ENCODE measurements at places on chromosomes 12 and 14.

- no peak for DNase-seq
Observed at GRCh38 chr14:52365071-52365470, 51.0 kb downstream of the PTGER2 start.

GRCh38 chr14:32611752-32612151, 282.7 kb downstream of the AKAP6 start:
- no peak for DNase-seq

DNA sequence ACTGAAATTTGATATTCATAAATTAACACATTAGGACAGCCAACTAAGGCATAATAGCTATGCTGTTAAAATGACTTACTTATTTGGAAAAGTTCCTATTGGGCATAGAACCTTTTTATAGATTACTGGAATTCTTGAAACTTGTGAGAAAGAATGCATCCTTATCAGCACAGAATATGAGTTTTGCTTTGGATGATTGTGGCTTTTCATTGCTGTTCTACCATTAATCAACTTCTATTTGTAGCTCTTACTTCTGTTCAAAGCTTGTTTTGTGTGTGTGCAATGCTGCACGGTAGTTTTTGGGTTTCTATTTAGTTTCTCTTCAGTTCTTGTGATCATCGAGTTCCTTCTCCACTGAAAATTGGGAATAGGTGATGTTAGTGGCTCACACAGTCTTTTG, 152.4 kb upstream of the PELI2 start:
- DNase-seq: no peak

- DNase-seq: no peak
Observed at GRCh38 chr12:79920421-79921238, 14.3 kb downstream of the PPP1R12A start.

- DNase-seq: no peak
Observed at GRCh38 chr12:26121323-26122060, 3.3 kb downstream of the BHLHE41 start.

All from stimulated activated CD8-positive, alpha-beta memory T cell treated with anti-CD3 and anti-CD28 coated beads, Interleukin-7, amount 100 ng/mL, for 1 hour (primary cell).